ENCODE measurements at places on chromosomes 2 and 18.

DNA sequence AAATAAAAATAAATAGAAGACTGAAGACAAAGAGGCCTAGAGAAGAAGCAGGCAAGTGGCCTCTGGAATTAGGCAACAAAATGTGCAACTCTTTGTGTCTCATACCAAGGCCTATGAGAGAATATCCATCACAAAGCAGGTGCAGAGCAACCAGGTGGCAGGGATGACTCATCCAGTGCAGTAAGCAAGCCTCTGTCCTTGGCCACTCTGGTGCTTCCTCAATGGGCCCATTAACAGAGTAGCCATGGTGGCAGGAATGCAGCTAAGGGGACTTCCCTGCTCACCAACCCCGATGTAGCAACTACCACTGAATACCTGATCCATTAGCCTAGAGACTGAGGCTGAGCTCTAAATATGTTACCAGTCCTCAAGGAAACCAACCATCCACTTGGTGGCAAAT is 11.0 kb upstream of the EPG5 start:
- no peak for DNase-seq

- DNase-seq, result no peak
Measured at GRCh38 chr2:230700447-230700846, 12.2 kb upstream of the CAB39 start.

DNA sequence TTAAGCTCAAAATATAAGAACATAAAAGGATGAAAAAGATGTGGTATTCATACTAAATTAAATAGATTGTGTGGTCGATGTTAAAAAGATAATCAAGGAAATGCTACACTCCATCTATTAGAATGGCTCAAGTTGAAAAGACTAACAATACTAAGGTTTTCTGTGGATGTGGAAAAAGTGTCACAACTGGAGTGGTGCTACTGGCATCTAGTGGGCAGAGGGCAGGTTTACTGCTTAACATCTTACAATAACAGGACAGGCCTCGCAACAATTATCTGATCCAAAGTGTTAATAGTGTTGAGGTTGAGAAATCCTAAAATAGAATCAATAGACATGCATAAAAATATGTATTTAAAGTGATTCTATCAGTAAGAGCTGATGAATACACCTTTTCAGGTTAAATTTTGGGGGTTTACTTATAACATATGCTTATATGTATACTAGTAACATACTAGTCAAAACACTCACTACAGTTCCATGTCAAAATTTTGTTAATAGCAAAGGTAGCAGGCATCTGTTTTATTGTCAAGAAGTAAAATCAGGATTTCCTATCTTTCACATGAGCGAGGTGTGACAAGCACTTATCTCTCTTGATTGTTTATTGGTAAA is 91.5 kb upstream of the TMEFF2 start:
- peak; percentile 21 for DNase-seq

DNA sequence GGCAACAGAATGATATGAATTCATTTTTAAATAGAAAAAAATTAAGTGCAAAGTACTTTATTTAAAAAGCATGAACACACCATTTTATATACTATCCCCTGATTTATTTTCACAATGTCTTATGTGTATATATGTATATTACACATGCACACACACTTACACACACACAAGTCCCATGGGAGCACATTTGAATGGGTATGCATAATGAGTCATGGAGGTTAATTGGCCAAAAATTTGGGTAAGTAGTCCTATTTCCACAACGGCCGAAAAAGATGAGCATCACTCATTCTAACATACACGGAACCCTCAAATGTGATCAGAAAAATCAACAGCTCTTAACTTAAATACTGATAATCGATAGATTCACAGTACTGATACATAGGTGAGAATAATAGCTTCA is 97.4 kb upstream of the NABP1 start:
- DNase-seq, result no peak

GRCh38 chr18:48136051-48136826 is 205.8 kb upstream of the SMAD2 start:
- no peak for DNase-seq

- DNase-seq, result no peak
Measured at GRCh38 chr2:236309669-236310029, 45.4 kb upstream of the ASB18 start.

- no peak for DNase-seq
Measured at GRCh38 chr2:54966165-54966832, 84.0 kb downstream of the RTN4 start.

- DNase-seq, result no peak
Measured at GRCh38 chr2:120896901-120897300, 161.2 kb downstream of the GLI2 start.

GRCh38 chr18:3919396-3920061 is 469.6 kb downstream of the TGIF1 start:
- no peak for DNase-seq

DNA sequence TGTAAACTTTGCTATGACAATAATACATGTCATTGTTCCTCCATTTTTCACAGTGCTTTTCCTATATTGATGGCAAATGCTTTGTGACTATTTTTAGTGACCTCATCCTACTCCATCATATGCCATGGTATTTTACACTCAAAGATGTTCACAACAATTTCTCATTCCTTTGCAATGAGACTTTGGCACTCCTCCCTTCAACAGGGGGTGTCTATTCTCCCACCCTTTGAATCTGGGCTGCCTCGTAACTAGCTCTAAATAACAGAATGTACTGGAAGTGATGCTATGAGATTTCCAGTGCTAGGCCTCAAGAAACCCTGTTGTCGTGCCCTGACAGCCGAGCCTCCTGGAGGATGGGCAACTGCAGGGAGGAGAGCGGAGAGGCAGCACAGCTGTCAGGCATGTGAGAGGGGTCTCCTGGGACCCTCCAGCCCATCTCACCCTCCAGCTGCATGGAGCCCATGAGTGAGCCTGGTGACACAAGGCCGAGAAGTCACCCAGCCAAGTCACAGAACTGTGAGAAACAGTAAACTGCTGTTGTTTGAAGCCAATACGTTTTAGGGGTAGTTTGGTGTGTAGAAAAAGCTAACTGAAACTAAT is 103.1 kb upstream of the APCDD1 start:
- peak; percentile 44 for DNase-seq

GRCh38 chr2:20231159-20231558 is 6.2 kb upstream of the SDC1 start:
- DNase-seq, result no peak

DNA sequence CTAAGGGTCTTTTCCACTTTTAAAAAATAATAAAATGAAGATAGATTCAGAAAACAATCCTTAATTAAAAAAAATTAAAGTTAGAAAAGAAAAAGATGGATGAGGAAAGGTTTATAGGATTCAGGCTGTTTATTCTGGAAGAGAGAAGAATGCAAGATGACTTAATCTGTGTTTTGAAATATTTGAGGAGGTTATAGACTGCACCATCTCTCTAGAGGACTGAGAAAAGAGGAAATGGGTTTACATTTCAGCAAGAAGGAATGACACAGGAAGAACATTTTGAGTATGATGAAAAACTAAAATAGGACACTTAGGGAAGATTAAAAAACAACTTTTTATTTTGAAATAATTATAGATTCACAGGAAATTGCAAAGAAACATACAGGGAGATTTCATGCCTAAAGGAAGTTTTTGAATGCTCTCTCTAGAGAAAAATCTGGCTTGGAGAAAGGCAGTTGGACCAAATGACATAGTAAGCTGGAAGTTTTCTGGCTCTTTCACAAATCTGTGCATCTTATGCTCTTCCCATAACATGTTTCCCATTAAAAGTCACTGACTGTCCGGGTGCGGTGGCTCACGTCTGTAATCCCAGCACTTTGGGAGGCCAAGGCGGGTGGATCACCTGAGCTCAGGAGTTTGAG is 75.0 kb downstream of the CERS6 start:
- DNase-seq, result no peak

DNA sequence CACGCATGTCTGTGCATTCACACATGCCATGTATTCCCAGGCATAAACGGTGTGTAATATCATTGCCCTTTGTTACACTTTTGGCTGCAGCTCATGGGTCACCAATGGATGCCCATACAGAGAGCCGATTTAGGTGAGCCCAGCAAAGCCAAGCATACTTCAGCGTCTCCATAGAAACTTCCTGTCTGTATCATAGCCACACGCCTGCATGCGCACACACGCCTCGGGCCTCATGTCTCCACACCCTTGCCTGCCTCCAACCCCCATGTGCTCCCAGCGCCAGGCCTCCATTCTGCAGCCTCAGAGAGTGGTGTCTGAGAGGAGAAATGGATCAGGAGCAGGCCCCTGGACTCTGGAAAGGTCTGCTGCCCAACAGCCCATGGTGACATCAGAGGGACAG is 33.5 kb upstream of the SELENOI start:
- no peak for DNase-seq

DNA sequence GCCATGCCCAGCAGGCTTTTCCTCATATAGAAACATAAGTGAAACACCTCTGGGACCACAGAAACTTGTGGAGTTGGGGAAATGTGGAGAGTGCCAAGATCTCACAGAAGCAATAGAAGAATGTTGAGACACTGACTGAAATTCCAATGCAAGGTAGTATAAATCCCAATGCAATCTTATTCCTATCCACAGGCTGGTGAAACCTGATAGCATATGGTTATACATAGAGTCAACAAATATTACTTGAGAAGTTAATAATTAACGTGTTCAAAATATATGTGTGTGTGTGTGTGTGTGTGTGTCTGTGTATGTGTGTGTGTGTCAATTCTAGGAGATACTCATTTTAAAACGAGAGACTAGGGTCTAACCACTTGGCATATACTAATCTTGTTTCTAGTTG is 776.8 kb upstream of the ACVR2A start:
- no peak for DNase-seq

DNA sequence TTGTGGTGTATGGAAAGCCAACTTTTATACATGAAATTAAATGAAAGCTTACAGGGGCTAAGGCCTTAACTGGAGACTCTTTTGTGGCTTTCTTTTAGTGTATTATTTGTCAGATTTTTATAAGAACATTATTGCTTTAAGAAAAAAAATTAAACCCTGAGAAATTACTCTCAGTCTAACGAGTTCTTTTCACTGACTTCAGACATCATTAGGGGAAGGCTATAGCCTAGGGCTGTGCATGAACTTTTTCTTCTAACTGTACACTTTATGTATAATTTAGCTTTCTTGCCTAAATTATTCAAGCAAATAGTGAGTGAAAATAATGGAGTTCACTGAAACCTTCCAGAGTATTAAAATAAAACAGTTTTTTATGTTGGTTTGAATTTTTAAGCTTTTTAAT is 151.1 kb upstream of the MEIS1 start:
- DNase-seq, result no peak

DNA sequence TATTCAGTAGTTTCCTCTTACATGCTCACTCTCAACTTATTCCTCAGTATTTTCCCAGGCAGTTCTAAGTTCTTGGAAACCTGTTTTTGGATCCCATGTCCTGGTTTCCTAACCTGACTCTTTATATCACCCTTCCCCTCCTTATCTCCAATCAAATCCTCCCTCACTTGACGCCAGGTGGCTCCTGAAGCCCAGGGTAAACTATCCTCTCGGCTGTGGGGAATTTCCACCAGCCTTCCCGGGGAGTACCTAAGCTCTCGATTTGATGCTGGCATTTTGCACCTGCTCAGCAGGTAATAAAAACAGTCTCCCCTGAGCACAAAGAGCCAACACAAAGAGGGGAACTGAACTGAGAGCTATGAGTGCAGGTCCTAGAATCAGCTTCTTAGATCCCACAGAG is 538.0 kb downstream of the SLC4A3 start:
- DNase-seq, result no peak

DNA sequence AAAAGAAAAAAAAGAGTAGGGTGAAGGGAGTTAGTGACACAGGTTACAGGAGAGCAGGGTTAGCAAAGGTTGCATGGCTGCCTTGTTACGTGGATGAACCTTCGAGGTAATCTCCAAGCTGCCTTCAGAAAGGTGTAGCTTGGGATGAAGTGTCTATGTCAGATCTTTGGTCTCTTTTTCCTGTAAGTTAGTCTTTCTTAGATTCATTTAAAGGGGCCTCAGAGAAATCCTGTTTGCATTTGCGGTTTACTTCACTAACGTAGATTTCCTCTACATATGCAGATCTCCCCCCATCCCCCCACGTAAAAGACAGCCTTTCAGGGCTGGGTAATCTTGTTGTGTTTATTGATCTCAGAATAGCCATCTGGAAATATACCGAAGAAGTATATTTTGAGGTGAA is 83.7 kb downstream of the MTA3 start:
- DNase-seq, result no peak

- no peak for DNase-seq
Measured at GRCh38 chr2:206611191-206611590, 31.1 kb upstream of the FAM237A start.

- no peak for DNase-seq
Measured at GRCh38 chr18:7671105-7671504, 104.0 kb downstream of the PTPRM start.

DNA sequence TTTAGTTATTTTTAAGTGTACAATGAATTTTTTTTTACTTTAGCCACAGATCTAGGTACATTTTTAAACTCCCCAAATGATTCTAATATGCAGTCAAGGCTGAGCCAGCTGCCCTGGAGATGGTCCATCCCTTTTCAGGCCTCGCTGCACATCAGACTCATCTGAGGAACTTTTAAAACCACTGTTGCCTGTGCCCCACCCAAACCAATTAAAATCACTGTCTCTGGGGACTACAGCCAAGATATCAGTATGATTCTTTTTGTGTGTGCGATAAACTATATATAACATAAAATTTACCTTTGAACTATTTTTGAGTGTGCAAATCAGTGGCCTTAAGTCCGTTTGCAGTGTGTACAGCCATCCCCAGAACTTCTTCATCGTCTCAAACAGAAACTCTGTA is 9.1 kb upstream of the MALT1 start:
- DNase-seq, result no peak

- DNase-seq, result no peak
Measured at GRCh38 chr2:156784020-156784701, 348.0 kb downstream of the GPD2 start.

- DNase-seq, result no peak
Measured at GRCh38 chr2:175055993-175056392, 50.8 kb upstream of the CHN1 start.

GRCh38 chr18:51350081-51350480 is 152.6 kb upstream of the MEX3C start:
- DNase-seq, result no peak

DNA sequence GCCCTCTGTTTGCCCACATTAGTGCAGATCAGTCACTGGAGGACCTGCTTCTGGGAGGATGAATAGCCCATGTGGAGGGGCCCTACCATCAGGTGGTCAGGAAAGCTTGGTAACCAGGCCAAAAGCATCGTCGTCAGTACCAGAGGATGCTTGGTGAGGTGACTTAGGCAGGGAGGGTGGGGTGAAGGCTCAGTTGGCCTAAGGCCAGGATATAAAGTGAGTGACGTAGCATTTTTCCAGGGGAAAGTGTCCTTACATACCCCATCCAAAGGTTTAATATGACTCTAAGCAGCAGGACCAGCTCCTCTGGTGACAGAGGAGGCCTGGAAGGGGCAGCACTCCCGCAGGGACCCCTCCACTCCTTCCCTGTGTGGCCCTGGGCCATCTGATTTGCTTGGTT is 27.7 kb upstream of the DNMT3A start:
- no peak for DNase-seq

GRCh38 chr2:65392609-65393008 is 39.8 kb downstream of the SPRED2 start:
- no peak for DNase-seq

Data from fibroblast of skin of left biceps (primary cell).